SJSA1 (cell line): ENCODE measurements at places on chromosomes 16 and 17. TPM values are rescaled to one million over a fixed set of nuclear protein-coding genes. Genes with fewer than 3 reads are reported as not detected.

Gene DUSP3
- 39.7 and 55.1 TPM in 2 replicates for total RNA-seq

Gene DNAI2
- total RNA-seq: not detected in 2 replicates

Gene ZNF598
- 13.5 and 20.4 TPM in 2 replicates for total RNA-seq

Gene KRT25
- total RNA-seq: not detected in 2 replicates

Gene TBC1D3K
- not detected in 2 replicates for total RNA-seq

Gene ASIC2
- not detected in 2 replicates for total RNA-seq

Gene MYH13
- total RNA-seq: not detected in 2 replicates

Gene BICDL2
- not detected in 2 replicates for total RNA-seq

Gene EFCAB5
- total RNA-seq: 0.16 TPM in 1 of 2 replicates, not detected in the other

Gene ITGAD
- total RNA-seq: not detected in 2 replicates

Gene TSNAXIP1
- total RNA-seq: 0.03 and 1.00 TPM in 2 replicates

Gene WRAP53
- total RNA-seq: 13.8 and 14.2 TPM in 2 replicates

Gene ADPRM
- 6.1 and 9.5 TPM in 2 replicates for total RNA-seq

Gene UMOD
- total RNA-seq: not detected in 2 replicates

DNA sequence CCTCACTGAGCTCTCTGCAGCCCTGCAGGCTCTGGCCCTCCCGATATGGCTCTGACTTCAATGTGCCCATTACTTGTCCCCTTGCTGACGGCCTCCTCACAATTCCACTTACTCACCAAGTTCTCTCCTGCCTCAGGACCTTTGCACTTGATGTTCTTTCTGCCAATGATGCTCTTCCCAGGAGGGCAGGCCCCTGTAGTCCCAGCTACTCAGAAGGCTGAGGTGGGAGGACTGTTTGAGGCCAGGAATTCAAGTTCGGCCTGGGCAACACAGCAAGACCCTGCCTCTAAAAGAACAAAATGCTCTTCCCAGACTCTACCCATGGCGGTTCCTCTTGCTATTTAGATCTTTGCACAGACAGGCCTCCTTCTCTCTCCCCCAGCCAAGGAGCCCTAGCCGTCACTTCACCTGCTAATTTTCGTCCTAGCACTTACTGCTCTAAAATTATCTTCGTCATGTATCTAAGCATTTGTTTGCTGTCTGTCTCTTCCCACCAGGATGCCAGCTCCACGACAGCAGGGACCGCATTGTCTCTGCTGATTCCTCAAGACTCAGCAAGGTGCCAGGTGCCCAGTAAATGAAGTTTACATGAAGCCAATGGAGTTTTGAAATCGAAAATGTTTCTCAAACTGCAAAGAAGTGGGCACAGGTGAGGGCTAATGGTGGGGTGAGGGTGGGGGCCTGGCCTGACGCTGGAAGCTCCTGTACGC, 626 bp upstream of the RAI1 start:
- DNase-seq: no peak

DNA sequence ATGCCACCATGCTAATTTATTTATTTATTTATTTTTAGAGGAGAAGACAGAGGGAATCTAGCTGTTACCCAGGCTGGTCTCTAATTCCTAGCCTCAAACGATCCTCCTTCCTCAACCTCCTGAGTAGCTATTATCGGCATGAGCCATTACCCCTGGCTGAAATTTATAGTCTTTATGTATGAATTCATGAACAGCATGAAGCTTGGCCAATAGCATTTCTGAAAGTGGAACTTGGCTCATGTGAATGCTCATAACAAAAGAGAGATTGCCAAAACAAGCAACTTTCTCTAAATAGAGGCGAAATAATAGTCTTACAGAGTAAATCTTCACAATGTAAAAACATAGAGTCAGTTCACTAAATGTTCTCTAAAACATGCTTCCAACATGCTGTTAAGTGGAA, 30.1 kb upstream of the SMURF2 start:
- no peak for DNase-seq

DNA sequence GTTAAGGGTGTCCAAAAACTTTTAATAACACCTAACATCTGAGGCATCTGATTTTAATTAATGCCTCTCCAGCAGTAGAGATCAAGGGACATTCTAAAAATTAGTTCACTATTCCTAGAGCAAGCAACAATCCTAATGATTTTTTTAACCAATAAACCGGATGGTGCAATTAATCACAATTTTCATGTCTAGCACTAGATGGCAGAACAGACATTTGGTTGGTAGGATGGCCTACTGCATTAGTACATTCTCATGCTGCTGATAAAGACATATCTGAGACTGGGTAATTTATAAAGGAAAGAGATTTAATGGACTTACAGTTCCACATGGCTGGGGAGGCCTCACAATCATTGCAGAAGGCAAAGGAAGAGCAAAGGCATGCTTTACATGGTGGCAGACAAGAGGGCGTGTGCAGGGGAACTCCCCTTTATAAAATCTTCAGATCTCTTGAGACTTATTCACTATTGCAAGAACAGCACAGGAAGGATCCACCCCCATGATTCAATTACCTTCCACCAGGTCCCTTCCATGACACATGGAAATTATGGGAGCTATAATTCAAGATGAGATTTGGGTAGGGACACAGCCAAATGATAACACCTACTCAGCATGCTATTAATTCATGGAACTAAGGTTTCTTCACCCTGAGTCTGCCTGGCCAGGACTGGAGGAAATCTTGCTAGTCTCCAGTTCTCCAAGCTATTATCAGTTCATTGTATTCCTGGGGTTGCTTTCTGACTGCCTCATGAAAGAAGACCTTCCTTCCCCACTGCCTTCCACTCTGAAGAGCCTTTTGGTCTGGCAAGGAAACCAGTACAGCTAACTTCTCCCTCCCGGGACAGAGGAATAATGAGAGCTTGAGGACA, 24.8 kb downstream of the HS3ST3A1 start:
- no peak for DNase-seq

DNA sequence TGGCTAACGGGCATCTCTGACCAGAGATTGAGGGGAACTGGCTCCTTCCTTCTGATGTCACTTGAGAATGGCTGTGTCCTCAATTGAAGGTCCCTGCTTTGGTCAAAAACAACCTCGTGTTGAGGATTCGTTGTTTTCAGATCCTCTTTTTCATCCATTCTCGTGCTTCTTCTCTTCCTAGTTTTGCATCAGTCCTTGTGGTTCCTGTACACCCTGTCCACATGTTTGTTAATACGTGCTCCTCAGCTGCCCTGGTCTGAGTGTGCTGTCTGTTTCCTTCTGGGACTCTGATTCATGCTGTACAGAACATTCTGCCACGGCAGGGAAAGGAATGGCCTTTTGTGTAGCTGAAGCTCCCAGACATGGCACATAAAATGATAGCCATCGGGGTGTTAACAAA, 863.2 kb upstream of the GOT2 start:
- DNase-seq: no peak

GRCh38 chr16:89907055-89907814, 11.4 kb upstream of the MC1R start:
- no peak for DNase-seq

DNA sequence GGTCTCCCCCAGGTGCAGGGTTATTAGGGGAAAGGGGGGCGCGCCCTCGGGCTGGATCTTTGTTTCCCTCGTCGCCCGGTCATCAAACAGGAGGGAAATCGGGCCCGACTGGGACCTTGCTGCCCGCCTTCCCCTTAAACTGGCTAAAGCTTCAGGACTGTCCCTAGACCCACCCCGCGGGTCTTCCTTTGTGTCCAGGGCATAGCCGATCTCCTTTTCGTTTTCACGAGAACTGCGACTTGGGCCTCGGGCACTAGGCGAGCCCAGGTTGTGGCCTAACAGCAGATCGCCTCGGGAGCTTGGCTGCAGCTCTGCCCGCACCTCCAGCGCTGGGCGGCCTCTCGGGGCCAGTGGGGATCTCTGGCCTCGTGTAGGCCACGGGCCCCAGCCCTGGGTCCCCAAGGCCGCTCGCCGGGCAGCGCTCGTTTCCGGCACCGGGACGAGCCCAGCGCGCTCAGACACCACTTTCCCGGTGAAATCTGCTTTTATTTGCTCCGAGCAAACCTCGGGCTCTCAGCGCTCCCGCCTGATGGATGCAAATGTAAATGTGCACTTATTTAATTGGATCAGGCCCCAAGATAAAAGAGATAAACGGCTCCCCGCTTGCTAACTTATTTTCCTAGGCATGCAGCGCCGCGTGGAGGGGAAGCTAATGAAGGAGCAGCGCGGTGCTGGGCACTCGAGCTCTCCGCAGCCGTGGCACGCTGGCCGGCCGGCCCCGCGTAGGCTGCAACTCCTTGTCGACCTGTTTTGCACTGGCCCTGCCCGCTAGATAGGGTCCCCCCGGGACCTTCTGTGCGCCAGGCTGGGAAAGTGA, 7.8 kb downstream of the IRX5 start:
- no peak for DNase-seq

GRCh38 chr17:6517062-6517461, 39.3 kb downstream of the PITPNM3 start:
- DNase-seq: no peak

- DNase-seq: no peak
Observed at GRCh38 chr17:3002538-3003295, 60.7 kb downstream of the OR1D5 start.
